Right kidney (tissue), 9 donors: ENCODE measurements at places on chromosomes 1 and 21.

- no peak for DNase-seq
These were observed 15.6 kb downstream of the PRKAB2 start for GRCh38 chr1:147156642-147157041.

- no peak for DNase-seq
These were observed 10.2 kb downstream of the PPFIA4 start for GRCh38 chr1:203036537-203036936.

- no peak for DNase-seq
These were observed 116.1 kb upstream of the LMO4 start for GRCh38 chr1:87212431-87213134.

DNA sequence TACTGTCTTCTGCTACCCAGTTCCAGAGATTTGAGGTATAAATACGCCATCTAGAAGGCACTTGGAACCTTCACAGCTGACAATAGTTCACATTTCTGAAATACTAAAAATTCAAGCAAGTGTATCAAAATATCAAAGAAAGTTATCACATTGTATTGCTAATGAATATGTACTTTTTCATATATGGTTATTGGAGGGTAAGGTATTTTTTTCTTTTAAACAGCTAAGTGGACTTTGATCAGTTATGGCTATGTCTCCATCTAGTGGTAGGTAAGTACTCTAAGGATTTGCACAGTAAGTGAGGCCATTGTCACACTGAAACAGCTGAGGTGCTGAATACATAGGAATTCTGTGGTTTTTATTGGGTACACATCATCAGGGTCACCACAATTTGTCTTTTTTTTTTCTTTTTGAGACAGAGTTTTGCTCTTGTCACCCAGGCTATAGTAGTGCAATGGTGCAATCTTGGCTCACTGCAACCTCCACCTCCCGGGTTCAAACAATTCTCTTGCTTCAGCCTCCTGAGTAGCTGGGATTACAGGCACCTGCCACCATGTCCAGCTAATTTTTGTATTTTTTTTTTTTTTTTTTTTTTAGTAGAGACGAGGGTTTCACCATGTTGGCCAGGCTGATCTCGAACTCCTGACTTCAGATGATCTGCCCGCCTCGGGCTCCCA, 49.1 kb upstream of the CR2 start:
- DNase-seq: peak; percentile 28

DNA sequence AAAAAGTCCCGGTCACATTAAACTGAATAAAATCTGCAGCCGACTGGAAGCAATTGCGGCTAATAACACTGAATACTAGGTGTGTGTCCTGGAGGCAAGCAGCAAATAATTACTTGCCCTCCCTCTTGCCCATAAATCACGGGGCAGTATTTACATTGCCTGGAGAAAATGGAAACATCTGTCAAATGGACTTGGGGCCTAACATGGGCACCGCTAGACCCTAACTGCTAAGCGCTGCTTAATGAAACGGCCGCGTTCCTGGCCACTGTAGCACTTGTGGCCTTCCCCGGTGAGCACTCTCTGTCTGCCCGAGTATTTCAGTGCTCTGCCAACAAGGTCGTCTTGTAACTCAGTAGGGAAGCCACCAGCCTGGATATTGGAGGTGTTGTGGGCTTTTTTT, 23.9 kb upstream of the KNCN start:
- no peak for DNase-seq

GRCh38 chr1:84598846-84599741, 24.9 kb upstream of the CTBS start:
- no peak for DNase-seq

- no peak for DNase-seq
These were observed 3.5 kb downstream of the NIPAL3 start for GRCh38 chr1:24418898-24419628.

GRCh38 chr1:174242856-174243255, 83.5 kb downstream of the RABGAP1L start:
- no peak for DNase-seq

DNA sequence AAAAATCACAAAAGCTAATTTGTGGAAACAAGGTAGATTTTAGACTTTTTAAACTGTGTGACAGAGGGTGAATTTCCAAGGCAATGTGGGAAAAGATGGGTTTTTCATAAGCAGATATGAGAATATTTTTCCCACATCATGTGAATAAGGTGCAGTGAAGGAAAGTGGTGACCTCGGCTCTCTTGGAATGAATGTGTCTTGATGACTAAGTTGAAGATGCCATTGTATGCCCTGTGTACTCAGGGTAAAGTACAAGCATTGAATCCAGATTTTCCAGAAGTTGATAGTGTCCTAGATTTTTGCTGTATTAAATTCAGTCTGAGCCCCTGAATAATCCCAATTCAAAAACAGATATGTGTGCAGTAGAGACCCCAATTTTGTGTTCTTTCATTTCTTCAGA, 442.6 kb upstream of the ADGRL2 start:
- no peak for DNase-seq

GRCh38 chr1:234589854-234590620, 19.9 kb downstream of the IRF2BP2 start:
- DNase-seq: no peak

DNA sequence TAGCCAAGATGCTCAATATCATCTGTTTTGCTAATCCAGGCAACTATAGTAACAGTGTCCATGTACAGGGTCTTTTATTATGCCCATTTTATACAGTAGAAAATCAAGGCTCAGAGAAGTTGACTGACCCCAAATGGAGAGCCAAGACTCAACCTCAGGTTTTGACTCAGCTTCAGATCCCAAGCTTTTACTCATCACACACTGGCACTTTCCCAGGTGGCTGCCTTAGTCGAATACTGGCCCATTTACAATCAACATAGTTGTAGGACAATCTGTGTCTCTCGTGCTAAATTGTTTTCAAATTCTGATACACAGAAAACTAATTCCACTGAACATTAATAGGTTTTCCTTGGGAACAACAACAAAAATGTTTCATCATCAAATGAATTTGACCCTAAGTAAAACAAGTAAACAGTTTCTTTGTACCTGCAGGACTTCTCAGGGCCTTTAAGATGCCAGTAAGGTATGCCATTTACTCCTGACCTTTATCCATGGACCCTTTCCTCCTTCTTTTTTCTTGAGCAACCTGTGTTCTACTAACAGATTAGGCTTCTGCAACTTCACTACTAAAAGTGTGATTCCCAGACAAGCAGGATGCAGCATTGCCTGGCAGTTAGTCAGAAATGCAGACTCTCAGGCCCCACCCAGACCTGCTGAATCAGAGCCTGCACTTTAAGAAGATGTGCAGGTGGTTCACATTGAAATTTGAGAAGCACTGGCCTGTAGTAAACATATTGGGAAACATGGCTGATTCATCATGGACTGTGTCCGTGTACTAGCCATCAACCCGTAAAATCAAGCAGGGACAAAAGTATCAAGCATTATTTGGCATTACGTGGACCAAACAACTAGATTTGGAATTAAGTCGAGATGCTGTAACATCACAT, 128.8 kb downstream of the RRAGC start:
- no peak for DNase-seq

DNA sequence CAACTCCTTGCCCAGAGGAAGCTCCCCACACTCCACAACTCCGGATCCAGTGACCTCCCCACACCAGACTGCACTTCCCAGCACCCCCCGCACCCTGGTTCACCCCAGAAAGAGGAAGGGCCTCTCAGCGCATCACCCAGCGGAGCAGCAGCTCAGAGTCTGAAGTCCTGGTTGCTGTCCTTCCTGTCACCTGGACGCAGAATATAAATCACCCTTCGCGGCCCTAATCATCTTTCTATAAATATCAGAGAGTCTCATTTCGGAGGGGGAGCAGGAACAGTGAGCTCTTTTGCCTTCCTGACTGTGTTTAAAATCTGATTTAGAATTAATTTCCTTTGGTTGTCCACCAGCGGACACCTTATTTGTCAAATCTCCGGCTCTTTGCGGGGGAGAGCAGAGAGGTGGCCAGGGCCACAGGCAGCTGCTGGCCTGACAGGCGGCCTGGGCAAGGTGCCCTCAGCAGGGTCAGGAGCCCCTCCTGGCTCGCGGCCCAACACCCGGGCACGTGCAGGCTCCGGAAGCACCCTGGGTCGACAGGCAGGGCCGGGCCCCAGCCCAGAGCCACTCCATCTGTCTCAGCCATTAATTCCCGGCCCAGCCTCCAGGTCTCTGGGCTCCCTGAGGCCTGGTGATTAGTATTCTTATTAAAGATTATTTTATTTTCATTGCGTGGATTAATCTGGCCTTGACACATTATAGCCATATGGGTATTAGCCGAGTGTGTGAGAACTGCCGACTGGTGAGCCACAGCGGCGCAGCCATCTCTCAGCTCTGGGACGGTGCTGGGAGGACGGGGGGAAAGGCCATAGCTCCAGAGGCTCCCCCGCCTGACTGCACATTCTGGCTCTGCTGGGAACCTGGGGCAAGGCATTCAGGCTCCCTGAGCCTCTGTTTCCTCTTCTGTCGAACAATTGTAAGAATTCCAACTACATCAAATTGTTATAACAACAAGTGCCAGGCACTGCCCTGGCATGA, 19.7 kb downstream of the EPHA8 start:
- DNase-seq: no peak

GRCh38 chr1:161781995-161782394, 15.9 kb downstream of the ATF6 start:
- no peak for DNase-seq

- peak; percentile 54 for DNase-seq
These were observed 78.1 kb downstream of the IER5 start for GRCh38 chr1:181166377-181167196.

DNA sequence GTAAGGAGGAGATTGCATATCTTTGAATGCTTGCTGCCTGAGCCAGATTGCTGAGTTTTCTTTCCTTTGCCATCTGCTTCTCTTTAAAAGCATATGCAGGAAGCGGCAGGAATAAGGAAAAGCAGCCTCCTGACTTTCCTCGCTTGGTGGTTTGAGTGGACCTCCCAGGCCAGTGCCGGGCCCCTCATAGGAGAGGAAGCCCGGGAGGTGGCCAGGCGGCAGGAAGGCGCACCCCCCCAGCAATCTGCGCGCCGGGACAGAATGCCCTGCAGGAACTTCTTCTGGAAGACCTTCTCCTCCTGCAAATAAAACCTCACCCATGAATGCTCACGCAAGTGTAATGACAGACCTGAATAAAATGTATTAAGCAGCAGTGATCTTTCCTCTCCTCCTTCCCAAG, 1.5 kb downstream of the CORT start:
- no peak for DNase-seq

- DNase-seq: no peak
These were observed 66.0 kb downstream of the WLS start for GRCh38 chr1:68166348-68166747.

DNA sequence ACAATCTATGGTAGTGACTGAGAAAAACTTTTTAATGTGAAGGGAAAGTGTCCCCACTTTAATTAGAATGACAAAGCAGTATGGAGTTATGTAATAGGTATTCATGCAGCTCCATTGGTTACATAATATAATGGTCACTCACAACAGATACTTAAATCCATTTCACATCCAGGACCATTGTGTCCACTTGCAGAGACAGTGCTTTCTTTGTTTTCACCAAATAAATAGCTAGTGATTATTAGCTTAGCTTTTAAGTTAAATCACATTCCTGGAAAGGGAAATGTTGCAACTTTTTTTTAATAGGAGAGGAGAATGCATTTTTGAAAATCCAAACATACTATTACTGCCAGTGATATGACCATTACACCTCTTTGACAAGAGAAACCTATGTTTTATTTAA, 22.9 kb downstream of the RGL1 start:
- no peak for DNase-seq

DNA sequence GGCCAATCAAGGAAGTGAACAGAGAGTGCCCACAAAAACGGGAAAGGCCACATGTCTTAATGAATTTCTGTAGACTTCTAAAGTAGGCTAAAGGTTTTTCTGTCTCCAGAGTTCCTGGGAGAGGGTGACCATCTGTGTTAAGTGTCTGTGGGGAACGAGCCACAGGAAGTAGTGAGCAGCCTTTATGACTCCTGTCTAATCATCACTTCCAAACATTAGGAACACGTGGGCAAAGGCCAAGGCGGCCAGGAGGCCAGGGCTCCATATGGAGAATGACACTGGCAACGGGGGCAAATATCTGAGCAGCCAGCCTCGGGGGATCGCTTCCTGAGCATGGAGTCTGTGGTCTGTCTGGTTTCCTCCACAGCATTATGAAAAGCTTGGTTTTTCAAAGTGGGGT, 7.1 kb downstream of the FAM89A start:
- DNase-seq: no peak
